ENCODE measurements at places on chromosomes 7 and 10.

- no peak for DNase-seq
These were observed 183.6 kb downstream of the PLXNA4 start for GRCh38 chr7:132392713-132393112.

- no peak for DNase-seq
These were observed 205.2 kb downstream of the PRPF18 start for GRCh38 chr10:13792006-13792405.

GRCh38 chr7:34064519-34065158 lies 159.3 kb downstream of the BMPER start:
- DNase-seq: no peak

GRCh38 chr7:116863936-116864500 lies 1.6 kb downstream of the CAPZA2 start:
- DNase-seq: no peak

- no peak for DNase-seq
These were observed 3.2 kb downstream of the HPSE2 start for GRCh38 chr10:99232360-99232999.

DNA sequence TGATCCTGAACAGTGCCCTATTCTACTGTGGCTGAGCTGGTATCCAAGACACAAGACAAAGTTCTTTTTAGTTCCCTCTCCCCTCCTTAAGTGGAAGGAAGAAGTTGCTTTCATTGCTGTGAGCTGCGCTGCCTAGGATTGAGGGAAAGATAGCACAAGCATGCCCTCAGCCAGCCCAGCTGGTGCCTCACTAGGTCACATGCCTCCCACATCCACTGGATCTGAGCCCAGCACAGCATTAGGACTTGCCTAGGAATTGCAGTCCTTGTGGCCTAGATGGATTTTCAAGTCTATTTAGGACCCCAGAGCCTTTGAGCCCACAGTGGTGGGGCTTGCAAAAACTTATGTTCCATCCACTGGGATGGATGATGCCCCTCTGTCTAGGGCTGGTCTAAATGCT lies 214.2 kb downstream of the ZNF248 start:
- no peak for DNase-seq

DNA sequence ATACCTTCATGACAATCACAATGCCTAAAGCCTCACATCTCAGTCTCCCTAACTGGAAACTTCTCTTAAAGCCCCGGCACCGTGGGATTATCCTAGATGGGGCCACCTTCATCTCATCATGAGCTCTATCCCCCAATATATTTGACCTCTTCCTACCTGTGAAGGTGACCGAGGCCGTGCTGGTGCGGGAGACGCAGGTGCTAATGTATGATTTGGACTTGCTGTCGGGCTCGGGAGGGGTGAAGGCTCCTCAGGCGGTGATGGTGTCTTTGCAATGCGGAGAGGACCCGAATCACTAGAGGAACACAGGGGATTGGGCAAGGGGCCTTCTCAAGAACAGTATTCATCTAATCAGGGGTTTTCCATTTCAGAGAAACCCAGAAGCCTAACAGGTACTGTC lies 168.4 kb downstream of the AMPH start:
- no peak for DNase-seq

GRCh38 chr7:131692131-131692960 lies 135.9 kb upstream of the PODXL start:
- peak; percentile 50 for DNase-seq

GRCh38 chr10:72041491-72041890 lies 46.9 kb downstream of the SPOCK2 start:
- DNase-seq: no peak

GRCh38 chr10:114683593-114683992 lies 25.5 kb upstream of the ABLIM1 start:
- no peak for DNase-seq

DNA sequence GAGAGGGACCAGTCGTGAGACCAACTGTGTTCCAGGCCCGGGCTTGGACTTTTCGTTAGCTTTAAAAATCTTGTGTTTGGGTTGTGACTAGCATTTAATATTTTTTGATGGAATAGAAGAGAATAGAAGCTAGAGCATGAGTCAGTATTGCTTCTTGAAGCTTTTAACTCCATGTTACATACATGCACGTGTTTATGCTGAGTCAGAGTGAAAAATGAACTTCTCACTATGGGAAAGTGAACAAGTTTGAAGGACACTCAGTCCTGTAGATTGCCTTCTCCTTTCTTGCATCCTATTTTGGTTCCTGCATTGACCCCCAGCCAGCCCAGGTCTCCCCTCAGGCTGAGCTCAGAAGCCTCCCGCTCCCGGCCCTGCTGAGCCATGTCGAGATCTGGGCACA lies 31.8 kb downstream of the GHRHR start:
- DNase-seq: no peak
